Immature natural killer cell (primary cell): ENCODE measurements at places on chromosomes 3 and 15.

- H3K27ac ChIP-seq, result no peak overlapping the region
- H3K4me3 ChIP-seq, result no peak overlapping the region
- H3K36me3 ChIP-seq, result no peaks in the 10 kb centered on the region
- no peak for DNase-seq
- peaks cover 4% of the 10 kb centered on the region for H3K27me3 ChIP-seq
- H3K4me1 ChIP-seq, result no peaks in the 10 kb centered on the region
Observed at GRCh38 chr3:46603446-46604046, 8.8 kb upstream of the FAM240A start.

DNA sequence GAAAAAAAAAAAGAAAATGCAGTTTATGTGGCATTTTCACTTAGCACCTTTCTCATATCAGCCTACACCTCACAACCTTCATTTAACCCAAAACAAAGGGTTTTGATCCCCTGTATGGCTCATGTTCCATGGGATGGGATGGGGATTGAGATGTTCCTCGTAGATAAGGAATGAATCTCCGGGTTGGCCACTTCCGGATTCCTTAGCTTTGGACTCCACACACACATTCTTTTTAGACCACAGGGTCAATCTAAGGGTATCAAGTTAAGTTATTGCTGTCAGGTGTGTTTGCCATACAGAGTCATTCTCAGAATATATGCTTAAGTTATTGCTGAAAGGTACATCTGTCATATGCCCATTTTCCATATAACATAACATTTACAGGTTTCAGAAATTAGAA is 301.4 kb upstream of the TGFBR2 start:
- no peaks in the 10 kb centered on the region for H3K27me3 ChIP-seq
- DNase-seq, result no peak
- no peak overlapping the region for H3K27ac ChIP-seq

DNA sequence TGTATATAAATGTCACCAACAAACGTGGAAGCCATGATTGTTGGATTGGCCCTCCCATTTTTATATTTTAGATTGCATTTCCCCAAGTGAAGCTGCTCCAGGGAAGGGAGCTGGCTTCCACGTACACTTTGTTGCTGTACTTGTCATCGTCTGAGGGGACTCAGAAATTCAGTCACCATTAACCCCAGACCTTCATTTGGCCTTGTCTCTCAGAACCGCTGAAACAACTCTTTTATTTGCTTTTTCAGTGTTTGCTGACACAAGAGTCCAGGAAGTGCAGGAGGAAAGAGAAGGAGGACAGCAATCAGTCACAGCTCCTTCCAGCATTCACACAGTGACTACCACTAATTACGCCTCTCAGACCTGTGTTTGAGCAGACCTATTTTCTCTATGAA is 276.5 kb downstream of the TBL1XR1 start:
- H3K27me3 ChIP-seq, result no peaks in the 10 kb centered on the region
- H3K36me3 ChIP-seq, result no peaks in the 10 kb centered on the region
- H3K27ac ChIP-seq, result no peak overlapping the region
- no peak for DNase-seq

- H3K27ac ChIP-seq, result no peak overlapping the region
- no peak overlapping the region for H3K4me3 ChIP-seq
- no peaks in the 10 kb centered on the region for H3K27me3 ChIP-seq
Observed at GRCh38 chr3:49489247-49489646, 19.2 kb downstream of the DAG1 start.

DNA sequence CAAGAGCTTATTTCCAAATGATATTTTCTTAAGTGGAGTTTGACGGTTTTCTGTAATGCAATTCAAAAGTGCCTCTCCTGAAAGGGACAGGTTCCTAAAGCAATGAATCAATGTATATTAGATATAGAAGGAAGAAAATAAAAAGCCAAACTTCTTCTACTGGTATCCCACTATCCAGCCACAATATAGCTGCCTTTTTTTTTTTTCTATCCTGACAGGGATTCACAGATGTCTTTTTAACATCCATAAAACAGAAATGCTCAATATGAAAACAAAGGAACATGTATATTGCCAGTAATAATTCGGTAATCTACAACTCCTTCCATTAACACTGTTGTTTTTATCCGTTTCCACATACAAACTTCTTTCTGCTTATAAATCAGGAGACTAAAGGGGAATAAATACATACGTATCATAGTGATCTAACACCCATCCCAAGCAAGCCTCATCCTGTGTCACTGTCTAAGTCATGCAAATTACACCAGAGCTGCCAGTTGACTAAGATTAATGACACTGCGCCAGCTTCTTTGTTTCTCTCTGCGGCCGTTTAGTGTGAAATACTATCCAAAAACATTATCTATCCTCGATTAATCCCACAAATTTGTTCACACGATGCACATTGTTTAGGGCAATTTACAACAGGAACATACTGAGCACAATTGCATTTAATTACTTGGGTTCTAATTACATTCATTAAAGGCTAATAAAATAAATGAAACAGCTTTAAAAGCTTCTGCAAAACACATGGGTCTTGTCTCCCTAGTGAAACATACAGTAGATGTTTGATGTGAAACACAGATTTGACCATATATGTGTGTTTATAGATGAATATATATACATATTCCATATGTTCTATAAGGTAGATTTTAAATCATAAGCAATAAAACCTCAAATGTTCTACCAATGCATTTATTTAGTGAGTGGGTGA is 51.9 kb upstream of the CDIN1 start:
- DNase-seq, result no peak
- H3K27me3 ChIP-seq, result no peaks in the 10 kb centered on the region
- no peak overlapping the region for H3K27ac ChIP-seq
- no peaks in the 10 kb centered on the region for H3K4me1 ChIP-seq

DNA sequence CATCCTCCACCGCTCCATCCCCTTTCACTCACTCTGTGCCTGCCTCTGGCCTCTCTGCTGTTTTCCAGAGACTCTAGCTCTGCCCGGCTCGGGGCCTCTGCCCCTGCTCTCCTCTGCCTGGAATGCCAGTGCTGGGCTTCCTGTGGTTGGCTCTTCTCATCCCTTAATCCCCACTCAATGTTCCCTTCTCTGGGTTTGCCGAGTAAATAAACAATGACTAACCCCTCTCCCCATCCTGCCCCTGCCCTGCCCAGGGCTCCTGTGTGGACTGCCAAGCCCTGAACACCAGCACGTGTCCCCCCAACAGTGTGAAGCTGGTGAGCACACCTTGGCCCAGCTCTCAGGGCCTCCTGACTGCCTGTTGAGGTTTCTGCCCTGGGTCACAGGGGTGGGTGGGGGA is 12.2 kb downstream of the STAB1 start:
- DNase-seq, result no peak
- no peaks in the 10 kb centered on the region for H3K27me3 ChIP-seq
- H3K27ac ChIP-seq, result no peak overlapping the region
- no peak overlapping the region for H3K4me3 ChIP-seq
